ENCODE measurements at places on chromosomes 2 and 18.

DNA sequence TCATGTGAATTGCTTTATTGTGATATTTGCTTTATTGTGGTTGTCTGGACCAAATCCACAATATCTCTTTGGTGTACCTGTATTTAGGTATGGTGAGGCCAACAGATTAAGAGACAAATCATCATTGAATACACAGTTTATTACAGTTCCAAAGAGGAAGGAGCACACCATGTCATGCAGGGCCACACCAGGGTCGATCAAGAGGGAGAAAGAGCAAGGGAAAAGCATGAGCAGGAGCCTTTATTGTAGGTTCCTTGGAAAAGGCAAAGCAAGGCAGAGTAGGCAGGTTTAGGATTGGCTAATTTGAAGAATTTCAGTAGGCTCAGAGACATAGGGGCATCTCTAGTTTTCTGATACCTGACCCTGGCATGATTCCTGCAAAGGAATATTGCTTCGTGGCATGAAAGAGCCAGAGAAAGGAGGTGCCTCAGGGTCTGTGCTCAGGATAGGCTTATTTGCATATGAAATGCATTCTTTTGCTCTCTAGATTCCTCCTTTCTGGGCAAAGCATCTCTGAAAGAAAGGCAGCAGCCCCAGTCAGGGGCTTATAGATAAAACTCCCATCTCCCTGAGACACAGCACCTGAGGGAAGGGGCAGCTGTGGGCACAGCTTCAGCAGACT is 214.2 kb upstream of the ERBB4 start:
- DNase-seq = no peak

- DNase-seq = no peak
Observed at GRCh38 chr2:55585451-55586080, 31.9 kb downstream of the PPP4R3B start.

DNA sequence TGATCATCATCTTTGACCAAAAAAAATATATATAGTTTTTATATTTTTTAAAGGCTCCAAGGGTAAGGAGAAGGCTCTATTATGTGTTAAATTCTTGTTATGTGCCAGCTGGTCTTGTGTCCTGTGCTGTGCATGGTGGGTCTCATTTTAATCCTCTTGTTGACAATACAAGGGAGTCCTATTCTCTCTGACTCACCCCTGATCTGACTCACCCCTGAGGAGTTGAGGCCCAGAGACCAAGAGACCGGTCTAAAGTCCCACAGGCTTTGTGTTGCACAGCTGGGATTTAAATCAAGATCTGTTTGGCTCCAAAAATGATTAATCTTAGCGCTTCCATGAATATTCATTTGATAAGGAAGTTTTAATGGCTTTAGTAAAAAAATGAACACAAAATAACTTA is 25.7 kb downstream of the MC2R start:
- DNase-seq = no peak

DNA sequence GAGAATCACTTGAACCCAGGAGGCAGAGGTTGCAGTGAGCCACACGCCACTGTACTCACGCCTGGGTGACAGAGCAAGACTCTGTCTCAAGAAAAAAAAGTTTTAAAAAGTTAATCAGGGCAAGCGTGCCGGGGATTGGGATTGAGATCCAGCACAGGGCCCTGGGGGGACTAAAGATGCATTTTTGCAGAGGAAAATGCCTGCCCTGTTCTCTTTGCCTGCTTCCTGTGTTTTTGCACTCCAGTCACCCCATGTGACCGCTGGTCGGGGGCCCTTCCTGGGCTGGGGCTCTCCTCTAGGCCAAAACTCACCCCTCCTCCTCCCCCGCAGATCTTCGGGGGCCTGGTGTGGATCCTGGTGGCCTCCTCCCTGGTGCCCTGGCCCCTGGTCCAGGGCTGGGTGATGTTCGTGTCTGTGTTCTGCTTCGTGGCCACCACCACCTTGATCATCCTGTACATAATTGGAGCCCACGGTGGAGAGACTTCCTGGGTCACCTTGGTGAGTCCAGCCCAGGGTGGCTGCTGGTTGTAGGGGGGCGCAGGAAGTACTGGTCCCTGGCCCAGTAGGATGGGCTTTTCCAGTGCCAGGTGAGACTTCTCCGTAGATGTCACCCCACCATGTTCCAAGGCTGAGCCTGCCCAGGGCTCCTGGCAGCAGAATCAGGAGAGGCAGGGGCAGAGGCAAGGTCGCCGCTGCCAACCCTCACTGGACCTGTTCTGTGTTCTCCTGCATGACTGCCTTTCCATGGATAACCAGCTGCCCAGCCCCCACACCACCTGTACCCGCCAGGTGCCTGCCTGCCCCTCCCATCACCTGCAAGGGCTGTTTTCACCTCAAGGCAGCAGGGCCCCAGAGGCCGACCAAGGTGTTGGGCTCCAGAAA is 22.4 kb downstream of the MAL start:
- no peak for DNase-seq

DNA sequence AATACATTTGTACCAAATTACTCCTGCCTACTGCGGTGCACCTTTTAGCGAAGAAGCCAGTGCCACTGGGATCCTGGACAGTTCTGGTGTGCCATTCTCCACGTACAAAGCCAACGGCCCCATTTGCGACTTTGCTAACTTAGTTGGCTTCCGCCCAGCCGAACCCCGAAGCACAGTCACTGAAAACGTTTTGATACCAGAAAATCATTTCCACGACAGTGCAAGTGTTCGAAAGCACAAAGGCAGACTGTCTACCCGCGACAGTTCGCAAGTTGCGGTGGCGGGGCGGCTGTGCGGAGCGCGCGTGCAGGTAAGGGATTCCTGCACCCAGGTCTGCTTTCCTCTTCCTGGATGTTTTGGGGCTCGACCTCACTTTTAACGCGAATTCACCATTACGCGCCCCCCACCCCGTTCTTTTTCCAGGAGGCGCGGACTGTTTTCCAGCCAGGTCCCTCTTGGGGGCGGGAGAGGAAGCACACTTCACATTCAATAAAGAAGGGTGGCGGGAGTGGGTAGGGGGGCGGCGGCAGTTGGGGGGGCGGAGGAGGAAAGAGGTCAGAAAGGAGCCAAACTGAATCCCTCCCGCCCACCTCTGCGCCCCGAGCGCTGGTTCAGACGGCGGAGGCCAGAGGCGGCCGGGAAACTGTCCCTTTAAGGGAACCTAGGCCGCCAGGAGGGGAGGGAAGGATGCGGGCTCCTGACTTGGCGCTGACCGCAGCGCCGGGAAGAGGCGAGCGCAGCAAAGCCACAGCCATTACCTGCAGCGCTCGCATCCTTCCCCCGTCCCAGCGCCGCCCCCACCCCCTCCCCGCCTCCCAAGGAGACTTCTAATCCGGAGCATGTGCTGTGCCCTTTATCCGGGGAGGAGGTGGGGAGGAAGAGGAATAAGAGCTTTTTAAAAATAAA is 107.4 kb upstream of the KCTD1 start:
- DNase-seq = no peak

DNA sequence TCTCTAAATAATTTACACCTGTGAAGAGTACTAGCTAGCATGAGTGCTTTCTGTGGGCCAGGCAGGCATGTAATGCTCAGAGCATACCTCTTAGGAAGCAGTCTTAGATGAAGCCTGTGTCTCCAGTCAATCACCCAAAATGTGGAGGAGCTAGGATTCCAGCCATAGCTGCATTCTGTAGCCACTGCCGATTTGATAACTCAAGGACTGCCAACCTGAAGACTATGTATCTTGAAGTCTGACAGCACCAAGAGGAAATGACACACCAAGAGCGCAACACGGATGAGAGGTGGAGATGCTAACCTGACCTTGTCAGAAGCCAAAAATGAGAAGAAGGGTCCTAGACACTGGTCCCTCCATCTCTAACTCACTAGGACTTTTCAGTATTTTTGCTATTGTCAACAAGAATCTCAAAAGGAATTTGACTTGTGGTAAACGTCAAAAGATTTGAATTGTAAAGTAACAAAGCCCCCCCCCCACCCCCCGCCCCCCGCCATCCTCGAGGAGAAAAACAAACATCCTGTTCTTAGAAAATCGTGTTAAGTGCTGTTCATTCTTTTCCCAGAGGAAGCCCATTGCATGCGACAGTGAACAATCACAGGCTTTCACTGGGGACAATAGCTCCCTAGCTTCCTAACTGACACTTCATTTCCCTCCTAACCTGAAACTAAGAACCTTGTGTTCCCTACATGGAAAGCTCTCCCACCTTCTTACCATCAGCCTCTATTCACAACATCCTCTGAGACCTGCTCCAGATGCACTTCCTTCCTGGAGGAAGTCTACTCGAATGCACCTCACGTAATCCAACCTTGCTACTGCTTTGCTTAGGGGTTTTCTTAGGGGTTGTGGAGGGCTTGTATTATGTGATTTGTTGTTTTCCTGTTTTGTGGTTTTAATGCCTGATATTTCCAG is 14.7 kb downstream of the CDC42EP3 start:
- DNase-seq = no peak
